ENCODE measurements at places on chromosomes 12 and 14. TPM values are rescaled to one million over a fixed set of nuclear protein-coding genes. Genes with fewer than 3 reads are reported as not detected.

Gene VDR
- total RNA-seq = 57.3 TPM

Gene OTOGL
- total RNA-seq = 0.14 TPM

Gene MAP3K9
- 0.88 TPM for total RNA-seq

Gene PTGDR
- total RNA-seq = under 0.01 TPM

Gene ADAMTS20
- not detected for total RNA-seq

Gene PELI2
- 3.4 TPM for total RNA-seq

Gene GPRC5D
- total RNA-seq = not detected

Gene KLRC3
- not detected for total RNA-seq

Gene TMED8
- total RNA-seq = 6.6 TPM

Gene DENND5B
- total RNA-seq = 20.3 TPM

Gene OASL
- total RNA-seq = 0.88 TPM

Gene DCP1B
- 20.3 TPM for total RNA-seq

Gene IQSEC3
- not detected for total RNA-seq

Gene TAOK3
- 50.4 TPM for total RNA-seq

Gene LIN7A
- total RNA-seq = 0.57 TPM

Gene TNFRSF1A
- total RNA-seq = 167 TPM

Gene JPH4
- not detected for total RNA-seq

Gene HPD
- 0.22 TPM for total RNA-seq

Gene CLEC4C
- total RNA-seq = not detected

Gene KRT75
- not detected for total RNA-seq

Gene CSRP2
- 23.4 TPM for total RNA-seq

Gene RFLNA
- total RNA-seq = 3.1 TPM

Gene POTEG
- total RNA-seq = not detected

Gene ABCC9
- total RNA-seq = 0.22 TPM

Gene PLA2G1B
- total RNA-seq = not detected

Gene ACRBP
- 0.14 TPM for total RNA-seq

Gene SYT1
- 5.2 TPM for total RNA-seq

Gene BMAL2
- 15.1 TPM for total RNA-seq

Gene ASPG
- not detected for total RNA-seq

Gene CLEC1A
- total RNA-seq = not detected

Gene DAO
- total RNA-seq = not detected

Gene TCL1B
- not detected for total RNA-seq

Gene STXBP6
- total RNA-seq = 5.6 TPM

Gene KCNH3
- total RNA-seq = 0.29 TPM

Gene CARMIL3
- under 0.01 TPM for total RNA-seq

Gene PTPRB
- total RNA-seq = 2.2 TPM

Gene SMOC1
- total RNA-seq = not detected

Gene NKX2-1
- not detected for total RNA-seq

Gene GPR162
- total RNA-seq = 1.1 TPM

Gene PTPRR
- 1.1 TPM for total RNA-seq

Gene HOXC10
- 5.2 TPM for total RNA-seq

Gene RIMBP2
- total RNA-seq = not detected

Gene OR4K15
- not detected for total RNA-seq

Gene PIK3C2G
- total RNA-seq = not detected

Gene SDR9C7
- total RNA-seq = not detected

Gene AQP6
- not detected for total RNA-seq

Gene SLC8A3
- 0.29 TPM for total RNA-seq

Gene SMIM41
- total RNA-seq = 1.0 TPM

Gene ACOT2
- 19.3 TPM for total RNA-seq

Gene SLC10A1
- total RNA-seq = not detected

Gene SIX6
- total RNA-seq = not detected

Gene CFAP251
- 4.6 TPM for total RNA-seq

Gene CD4
- total RNA-seq = 0.57 TPM

Gene SLC4A8
- 8.2 TPM for total RNA-seq

Gene VWF
- 1.3 TPM for total RNA-seq

Gene KRT72
- not detected for total RNA-seq

Gene SALL2
- 1.6 TPM for total RNA-seq

Gene HNF1A
- not detected for total RNA-seq

Measured in placental pericyte (primary cell).